ENCODE measurements at places on chromosomes 3 and 15. TPM values are rescaled to one million over a fixed set of nuclear protein-coding genes. Genes with fewer than 3 reads are reported as not detected.

The CCDC54 gene
- total RNA-seq = not detected

GRCh38 chr15:52658955-52659354, 20.2 kb downstream of the ATOSA start:
- H3K27me3 ChIP-seq = no peaks in the 10 kb centered on the region
- no peak overlapping the region for H3K27ac ChIP-seq
- no peak overlapping the region for H3K4me3 ChIP-seq
- peaks cover 15% of the 10 kb centered on the region for H3K36me3 ChIP-seq

DNA sequence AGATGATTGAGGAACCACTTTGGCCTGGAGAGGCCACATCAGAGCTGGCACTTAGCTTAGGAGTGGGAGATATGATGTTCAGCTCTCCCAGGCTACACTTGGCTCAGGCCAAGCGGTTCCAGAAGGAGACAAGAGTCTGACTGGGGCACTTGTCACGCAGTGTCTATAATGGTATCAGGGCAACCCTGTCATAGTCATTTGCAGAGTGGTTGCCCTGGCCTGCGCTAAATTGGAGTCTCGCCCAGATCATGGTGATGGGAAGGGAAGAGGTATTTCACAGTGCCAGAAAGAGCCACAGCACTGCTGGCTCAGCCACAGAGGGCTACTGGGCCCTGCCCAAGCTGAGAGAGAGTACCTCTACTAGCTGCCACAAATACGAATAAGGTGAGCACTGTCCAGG, 186.9 kb upstream of the CRBN start:
- DNase-seq = no peak
- no peaks in the 10 kb centered on the region for H3K27me3 ChIP-seq
- no peak overlapping the region for H3K27ac ChIP-seq
- H3K36me3 ChIP-seq = no peaks in the 10 kb centered on the region

DNA sequence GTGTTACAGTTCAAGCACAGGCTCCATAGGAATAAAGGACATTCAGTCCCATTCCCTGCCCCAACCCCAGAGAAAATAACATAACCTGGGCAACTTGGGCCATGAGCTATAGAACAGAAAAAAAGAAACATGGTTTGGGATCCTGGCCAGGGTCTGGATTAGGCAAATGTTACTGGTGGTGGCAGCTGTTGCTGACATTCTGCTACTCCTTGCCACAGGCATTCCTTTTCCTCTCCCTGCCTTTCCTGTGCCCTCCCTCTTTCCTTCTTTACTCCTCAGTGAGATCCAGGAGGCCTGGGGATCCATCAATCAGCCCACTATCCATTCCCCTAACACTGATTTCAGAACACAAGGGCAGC, 129.1 kb downstream of the NTRK3 start:
- no peaks in the 10 kb centered on the region for H3K27me3 ChIP-seq
- H3K4me3 ChIP-seq = no peak overlapping the region
- no peaks in the 10 kb centered on the region for H3K36me3 ChIP-seq

The EPB42 gene
- not detected for total RNA-seq

DNA sequence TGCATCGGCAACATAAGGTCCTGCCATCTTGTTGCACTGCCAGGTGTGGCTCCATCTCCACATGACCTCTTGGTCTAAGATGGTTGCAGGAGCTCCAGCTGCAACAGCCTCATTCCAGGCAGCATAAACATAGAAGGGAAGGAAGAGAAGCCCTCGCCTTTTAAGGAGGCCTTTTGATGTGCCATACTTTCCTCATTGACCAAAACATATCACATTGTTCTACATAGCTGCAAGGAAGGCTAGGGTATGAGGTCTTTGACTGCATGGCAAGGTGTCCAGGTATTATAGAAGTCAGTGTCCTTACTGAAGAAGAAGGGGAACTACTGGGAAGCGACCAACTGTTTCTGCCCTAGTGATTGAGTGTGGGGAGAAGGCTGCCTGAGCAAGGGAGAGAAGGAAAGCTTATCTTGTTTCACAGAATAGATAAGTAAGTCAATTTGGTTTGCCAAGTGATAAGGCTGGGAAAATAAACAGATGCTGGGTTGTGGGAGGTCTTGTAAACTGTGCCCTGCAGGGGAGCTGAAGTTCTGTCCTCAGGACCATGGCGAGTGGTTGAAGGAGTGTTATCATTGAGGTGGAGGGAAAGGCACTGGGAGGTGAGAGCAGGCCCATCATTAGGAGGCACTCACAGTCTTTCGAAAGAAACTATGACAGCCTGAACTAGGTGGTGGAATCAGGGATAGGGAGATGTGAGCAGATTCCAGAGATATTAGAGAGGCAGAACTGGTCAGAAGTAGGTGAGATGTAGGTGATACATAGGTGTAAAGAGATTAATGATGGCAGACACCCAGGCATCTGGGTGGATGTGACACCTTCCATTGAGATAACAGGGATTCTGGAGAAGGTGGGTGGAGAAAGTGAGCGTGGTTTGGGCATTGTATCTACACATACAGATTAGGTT, 93.8 kb upstream of the IGF1R start:
- H3K27ac ChIP-seq = no peak overlapping the region
- DNase-seq = no peak
- H3K4me3 ChIP-seq = no peak overlapping the region
- H3K4me1 ChIP-seq = no peaks in the 10 kb centered on the region
- no peaks in the 10 kb centered on the region for H3K27me3 ChIP-seq

GRCh38 chr3:11059799-11060115, 67.2 kb downstream of the SLC6A1 start:
- no peak overlapping the region for H3K27ac ChIP-seq
- H3K4me3 ChIP-seq = no peak overlapping the region
- no peaks in the 10 kb centered on the region for H3K36me3 ChIP-seq
- H3K4me1 ChIP-seq = no peaks in the 10 kb centered on the region
- no peaks in the 10 kb centered on the region for H3K27me3 ChIP-seq
- DNase-seq = no peak
